HCT116 (cell line): ENCODE measurements at places on chromosomes 3 and 15.
A peak's percentile ranks its signal among the peaks of the same experiment; 100 is the strongest.

DNA sequence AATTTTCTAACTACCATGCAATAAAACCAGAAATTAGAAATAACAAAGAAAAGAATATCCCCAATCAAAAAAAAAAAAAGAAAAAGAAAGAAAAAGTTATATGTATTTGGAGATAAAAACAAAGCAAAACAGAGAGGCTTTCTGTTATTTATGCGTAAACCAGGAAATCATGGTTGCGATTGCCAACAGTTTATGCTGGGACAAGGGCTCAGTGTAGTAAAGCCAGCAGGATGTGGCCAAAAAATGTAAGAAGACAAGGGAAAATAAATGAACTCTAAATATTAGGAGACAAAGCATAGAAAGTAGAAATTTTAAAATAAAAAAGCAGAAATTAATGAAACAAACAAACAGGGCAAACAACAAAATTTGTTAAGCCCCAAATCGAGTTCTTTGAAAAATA, 27.2 kb upstream of the GOLGA8J start:
- no peak for DNase-seq

- no peak for DNase-seq
These were observed 14.2 kb upstream of the TMEM158 start for GRCh38 chr3:45240292-45240691.

- DNase-seq = no peak
These were observed 201.6 kb upstream of the CMC1 start for GRCh38 chr3:28039829-28040228.

GRCh38 chr3:52710512-52710911, 4.6 kb downstream of the SPCS1 start:
- DNase-seq = no peak

GRCh38 chr15:40238532-40239403, at the start of gene PAK6:
Gene PAK6, plus strand, starts transcription at chr15:40239063. Its CDS starts 25,723 bp downstream, at chr15:40264786.
- DNase-seq = peak; percentile 51

GRCh38 chr15:91478717-91479191, 374.8 kb upstream of the SLCO3A1 start:
- DNase-seq = no peak

DNA sequence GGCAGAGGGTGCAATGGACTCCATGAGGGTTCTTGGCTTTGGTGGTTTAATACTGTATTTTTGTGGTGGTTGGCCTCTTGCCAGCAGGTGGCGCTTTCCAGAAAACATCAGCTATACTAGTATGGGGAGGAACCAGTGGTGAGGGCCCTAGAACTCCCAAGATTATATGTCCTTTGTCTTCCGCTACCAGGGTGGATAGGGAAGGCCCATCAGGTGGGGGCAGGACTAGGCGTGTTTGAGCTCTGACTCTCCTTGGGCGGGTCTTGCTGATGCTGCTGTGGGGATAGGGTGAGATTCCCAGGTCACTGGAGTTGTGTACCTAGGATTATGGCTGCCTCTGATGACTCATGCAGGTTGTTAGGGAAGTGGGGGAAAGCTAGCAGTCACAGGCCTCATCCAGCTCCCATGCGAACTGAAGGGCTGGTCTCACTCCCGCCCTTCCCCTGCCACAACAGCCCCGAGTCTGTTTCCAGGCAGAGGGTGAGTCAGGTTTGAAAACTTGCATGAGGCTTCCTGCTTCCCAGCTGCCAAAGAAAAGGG, 357.7 kb downstream of the OTOL1 start:
- DNase-seq = peak; percentile 29

DNA sequence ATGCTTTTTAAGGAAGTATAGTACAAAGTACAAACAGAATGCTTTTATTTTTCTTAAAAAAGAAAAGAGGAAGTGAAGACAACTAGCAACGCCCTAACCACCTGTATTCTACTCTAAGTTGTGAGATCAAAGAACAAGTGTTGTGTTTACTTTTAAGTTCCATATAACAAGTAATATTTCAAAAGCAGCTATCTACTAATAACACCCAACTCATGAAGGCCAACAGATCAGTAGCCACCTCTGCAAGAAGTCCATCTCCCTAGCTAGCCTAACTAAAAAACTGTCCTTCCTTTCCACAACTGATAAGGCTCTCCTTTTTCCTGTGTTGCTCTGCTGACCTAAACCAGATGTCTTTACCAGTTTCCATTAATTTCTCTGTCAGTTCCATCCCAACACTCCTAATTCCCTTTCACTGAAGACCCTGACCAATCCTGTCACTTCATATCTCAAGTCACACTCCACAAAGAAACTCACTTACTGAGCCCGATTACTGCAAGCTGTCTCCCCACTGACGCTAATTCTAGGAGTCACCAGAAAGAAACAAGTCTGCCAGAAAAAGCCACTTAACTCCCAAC, 26.9 kb downstream of the PHC3 start:
- no peak for DNase-seq

DNA sequence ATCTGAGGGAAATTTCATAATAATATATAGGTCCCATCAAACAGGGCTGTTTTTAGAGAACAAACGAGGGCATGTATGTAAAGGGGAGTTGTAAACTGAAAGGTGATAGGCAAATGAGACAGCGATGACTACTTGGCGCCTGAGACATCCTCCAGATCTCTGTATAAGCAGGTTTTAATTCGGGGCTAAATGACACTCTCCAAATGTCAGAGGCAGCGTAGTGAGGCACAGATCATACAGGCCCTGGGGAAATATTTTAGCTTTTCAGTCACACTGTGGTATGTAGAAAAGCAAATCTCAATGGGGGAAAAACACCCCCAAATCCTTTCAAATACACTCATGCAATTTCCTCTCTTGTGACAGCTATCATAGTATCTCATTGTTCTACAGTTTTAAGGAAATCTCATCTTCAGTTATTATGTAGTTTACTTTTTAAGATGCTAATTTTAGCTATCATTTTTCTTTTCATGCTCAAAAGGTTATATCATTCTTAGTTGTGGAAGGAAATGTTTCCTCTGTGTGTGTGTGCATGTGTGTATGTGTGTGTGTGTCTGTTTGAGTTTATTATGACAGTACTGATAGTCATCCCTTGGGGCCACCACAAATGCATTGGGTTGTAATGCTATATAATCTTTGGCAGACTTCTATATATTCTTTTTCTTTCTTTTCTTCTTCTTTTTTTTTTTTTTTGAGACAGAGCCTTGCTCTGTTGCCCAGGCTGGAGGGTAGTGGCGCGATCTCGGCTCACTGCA, 1.1 kb downstream of the TPRG1 start:
- DNase-seq = no peak

DNA sequence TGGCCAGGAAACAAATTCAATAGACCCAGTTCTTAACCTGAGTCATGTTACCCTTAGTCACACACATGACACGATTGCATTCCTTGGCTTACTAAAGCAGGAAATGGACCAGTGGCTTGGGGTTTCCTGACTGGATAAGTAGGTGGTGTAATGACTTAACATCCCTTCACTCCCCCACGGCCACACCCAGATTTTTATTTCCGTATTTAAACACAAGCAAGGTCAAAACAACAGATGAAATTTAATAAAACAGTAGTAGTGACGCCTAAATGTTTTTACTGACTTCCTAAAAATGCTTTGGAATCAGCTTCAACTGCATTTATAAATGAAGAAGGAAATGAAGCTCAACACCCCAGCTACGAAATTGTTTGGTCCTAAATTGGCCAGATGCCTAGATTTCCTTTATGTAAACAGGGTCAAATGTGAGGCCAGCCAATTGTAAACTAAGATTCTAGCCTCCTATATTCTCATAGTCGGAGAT, 324.3 kb downstream of the CHST2 start:
- peak; percentile 77 for DNase-seq

DNA sequence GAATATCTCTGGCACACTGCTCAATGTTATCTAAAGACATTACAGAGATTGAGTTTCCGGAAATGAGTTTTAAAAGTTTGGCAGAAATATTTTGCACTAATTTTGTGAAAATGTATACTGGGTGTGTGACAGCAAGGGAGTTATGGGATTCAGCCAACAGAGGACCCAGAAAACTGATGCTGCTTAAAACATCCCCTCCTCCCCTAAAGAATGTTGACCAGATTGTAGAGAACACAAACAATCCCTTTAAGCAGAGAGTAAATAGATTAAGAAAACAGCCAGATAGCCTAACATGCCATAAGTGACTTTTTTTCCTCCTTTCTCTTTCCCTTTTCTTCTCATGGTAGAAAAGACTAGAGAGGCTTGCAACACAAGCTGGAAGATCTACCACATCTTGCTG, 928.0 kb upstream of the ALCAM start:
- no peak for DNase-seq

- no peak for DNase-seq
These were observed 14.4 kb downstream of the PAK6 start for GRCh38 chr15:40253167-40253790.

- no peak for DNase-seq
These were observed 253.9 kb downstream of the MCTP2 start for GRCh38 chr15:94485148-94485719.
